ENCODE measurements at places on chromosomes 12 and 14.

GRCh38 chr14:27881063-27881462 is 885.5 kb upstream of the FOXG1 start:
- no peak for DNase-seq

DNA sequence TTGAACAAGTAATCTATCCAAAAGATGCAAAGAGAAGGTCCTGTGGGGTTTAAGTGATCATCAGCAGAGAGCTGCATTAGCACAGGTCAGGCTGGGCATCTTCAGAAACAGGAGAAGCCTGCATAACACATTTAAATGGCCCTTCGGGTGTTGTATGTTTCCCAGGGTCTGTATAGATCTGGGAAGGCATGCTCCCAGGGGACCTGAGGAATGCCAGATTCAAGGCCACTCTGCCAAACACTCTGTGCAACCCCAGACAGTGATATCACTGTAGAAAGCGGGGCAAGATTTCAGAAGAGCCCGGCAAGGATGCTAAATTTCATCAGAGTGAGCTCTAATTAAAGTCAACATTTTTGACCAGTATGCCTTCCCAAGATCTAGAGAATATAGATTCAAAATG is 92.9 kb downstream of the ARMH4 start:
- no peak for DNase-seq

DNA sequence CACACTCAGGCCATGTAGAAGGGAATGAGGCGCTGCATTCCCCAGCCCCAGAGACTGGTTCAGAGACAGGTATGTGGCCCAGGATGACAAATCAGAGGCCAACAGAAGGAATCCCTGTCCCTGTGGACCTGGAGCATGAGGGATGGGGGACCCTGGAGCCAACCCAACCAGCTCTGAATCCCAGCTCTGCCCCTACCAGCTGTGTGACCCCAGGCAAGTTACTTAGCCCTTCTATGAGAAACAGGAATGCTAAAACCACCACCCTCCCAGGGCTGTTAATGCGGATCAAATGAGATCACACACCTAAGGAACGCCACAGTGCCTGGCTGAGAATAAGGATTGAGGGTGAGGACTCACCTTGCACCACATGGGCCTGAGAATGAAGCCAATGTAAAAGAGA is 15.6 kb downstream of the ITPK1 start:
- DNase-seq, result no peak

GRCh38 chr12:120224304-120225199 is 23.6 kb upstream of the RPLP0 start:
- no peak for DNase-seq

DNA sequence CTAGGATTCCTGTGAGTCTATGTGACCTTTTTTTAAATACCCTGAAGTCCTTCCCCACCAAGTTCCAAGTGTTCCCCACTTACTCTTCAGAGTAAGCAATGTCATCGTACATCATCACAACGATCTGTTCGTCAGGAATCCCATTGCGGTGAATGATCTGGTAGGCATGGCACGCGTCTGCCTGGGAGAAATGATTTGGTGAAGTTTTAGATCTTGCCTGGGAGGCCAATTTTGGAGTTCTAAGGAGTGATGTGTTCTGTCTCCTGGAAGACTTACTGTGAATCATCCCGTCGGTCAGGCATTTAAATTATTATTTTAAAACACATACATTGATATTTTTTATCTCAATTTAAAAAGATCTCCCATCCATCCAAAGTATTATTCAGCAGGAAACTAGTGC is 29.8 kb downstream of the LGMN start:
- no peak for DNase-seq

GRCh38 chr14:29892327-29892726 is 35.3 kb downstream of the PRKD1 start:
- DNase-seq, result no peak

- DNase-seq, result no peak
Measured at GRCh38 chr12:23927907-23928306, 21.6 kb downstream of the SOX5 start.

All from stimulated activated CD8-positive, alpha-beta memory T cell treated with anti-CD3 and anti-CD28 coated beads, Interleukin-4, amount 100 ng/mL, for 4 hours (primary cell).